ENCODE measurements at places on chromosomes 1 and 21.

DNA sequence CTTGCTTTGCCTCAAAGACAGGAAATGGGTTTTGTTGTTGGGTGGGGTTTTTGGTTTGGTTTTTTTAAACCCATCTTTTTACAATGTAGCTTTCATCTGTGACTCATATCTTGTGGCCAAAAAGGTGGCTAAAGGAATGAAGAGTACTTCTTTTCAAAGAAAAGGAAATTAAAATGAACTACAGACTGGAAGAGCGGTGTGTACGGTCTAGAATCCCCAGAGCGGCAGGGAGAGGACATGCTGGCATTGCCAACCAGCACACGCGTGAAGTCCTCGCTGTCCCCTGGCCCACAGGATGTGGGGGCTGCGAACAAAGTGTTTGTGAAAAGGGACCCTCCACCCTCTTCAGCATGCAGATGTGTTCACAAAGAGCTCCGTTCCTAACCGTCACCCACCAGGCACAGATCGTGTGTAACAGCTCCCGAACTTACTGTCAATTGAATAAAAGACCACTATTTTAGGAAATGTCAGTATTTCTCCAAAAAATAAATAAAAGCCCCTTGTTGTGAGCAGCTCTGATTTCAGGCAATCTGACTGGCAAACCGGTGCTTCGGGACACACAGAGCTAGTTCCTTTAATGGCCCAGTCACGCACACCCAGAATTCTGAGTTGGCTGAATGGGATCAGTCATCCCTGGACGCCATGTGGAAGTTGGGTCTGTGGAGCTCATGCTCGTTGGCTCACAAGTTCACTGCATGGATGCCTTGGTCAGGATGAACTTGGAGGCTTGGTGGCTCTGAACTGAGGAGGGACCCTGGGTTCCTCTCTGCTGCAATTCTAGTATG, 602.9 kb downstream of the NPHP4 start:
- DNase-seq, result no peak

- no peak for DNase-seq
Observed at GRCh38 chr1:53066488-53066887, 4.5 kb downstream of the PODN start.

GRCh38 chr1:211641942-211642341, 33.5 kb downstream of the NEK2 start:
- no peak for DNase-seq

DNA sequence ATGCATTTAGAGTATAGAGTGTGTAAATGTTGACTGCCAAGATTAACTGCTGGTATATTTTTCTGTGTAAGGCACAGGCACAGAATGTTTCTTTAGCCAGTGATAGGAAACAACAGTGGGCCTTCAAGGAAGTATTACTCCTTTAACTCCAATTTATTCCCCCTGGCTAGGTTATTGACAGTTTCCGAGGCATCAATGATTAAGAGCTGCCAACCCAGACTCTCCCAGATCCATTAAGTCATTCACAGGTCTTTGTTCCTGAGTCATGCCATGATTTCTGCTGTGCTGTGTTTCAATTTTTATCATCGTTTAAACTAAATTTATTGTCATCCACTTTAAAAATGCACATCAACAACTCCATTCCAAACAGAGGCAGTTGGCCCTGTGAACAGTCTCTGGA, 9.2 kb downstream of the ZNF648 start:
- DNase-seq, result no peak

- peak; percentile 59 for DNase-seq
Observed at GRCh38 chr1:67685558-67686266, 711 bp downstream of the GADD45A start.

DNA sequence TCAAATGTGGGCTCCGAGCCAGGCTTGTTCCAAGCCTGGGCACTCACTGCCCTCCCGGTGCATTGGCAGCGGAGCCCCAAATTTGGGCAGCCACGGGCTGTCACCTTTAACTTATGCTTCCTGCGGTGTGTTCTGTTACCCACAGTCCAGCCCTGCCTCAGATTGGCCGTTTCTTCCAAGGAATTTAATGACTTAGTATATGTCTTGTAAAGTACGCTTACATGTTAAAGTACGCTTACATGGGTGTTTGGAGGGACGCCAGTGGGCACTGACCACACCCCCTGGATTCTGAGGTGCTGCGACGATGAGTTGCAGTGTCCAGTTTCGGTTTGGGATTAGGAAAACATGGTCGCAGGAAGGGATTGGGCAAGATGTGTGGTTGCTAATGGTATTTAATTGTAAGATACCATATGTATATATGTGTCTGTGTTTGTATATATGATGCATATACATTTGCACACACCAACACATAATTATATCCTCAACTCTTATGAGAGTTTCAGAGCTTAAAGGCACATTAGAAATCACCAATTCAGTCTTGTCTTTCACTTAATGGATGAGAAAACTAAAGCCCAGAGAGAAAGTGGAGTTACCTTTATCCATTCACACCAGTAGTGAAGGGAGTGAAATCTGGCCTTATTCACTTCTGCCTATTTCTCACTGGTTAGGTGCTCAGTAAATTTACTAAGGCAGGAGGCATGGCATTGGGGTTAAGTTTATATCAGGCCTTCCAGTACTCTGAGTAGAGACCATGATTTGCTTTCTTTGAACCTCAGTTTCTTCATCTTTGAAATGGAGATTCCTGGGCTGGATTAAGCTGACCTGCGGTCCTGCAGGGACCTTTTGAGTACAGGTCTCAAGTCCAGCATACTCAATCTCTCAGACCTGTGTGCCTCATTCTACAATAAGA, 1.0 kb downstream of the SMYD2 start:
- DNase-seq, result peak; percentile 18

DNA sequence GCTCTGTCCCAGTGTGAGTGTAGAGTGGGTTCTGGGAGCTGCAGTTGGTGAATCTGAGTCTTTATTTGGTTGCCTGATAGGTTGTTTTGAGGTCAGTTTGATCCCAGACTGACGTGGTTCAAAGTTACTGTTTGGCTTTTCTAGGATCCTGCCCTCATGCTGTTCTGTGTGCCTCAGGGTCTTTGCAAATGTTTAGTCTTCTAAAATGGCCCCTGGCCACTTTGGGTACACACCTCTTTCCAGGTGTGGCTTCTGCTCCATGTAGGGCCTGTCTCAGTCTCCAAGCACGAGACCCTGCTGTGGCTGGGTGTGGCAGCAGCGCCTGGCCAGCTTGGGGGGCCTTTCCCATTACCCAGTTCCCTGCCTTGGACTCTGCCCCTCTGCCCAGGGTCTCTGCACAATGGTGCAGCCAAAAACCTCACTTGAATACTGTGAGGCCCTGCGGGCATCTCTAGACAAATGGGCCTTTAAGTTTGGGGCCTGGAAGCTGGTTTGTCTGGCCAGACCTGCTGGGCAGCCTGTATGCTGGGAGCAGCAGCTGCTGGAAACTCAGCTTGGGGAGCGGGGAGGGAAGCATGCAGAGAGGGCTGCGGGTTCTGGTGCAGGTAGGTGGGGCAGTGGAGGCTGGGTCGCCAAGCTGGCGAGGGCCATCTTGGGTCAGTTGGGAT, 5.6 kb downstream of the PTPRF start:
- DNase-seq, result no peak
